NCI-H460 (cell line): ENCODE measurements at places on chromosomes 7 and 10. TPM values are rescaled to one million over a fixed set of nuclear protein-coding genes. Genes with fewer than 3 reads are reported as not detected.
A peak's percentile ranks its signal among the peaks of the same experiment; 100 is the strongest.

- no peak for DNase-seq
Observed at GRCh38 chr10:117616179-117616578, 73.6 kb downstream of the EMX2 start.

GRCh38 chr7:46513447-46513848 lies 592.4 kb upstream of the IGFBP3 start:
- DNase-seq: peak; percentile 38

DNA sequence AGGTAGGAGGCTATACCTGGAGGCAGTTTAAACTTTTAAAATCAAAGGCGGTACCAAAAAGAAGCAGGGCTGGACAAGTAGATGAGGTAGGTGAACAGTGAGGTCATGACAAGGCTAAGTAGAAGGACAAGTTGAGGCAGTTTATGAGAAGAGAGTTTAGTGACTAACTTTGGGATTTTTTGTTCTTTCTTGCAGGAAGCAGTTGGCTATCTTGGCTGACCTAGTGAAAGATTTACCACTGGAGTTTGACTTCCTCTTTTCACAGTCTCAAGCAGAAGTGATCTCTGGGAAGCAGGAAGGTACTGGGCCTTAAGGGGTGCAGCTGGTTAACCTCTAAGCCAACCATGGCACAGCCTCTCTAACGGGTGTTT lies 26.3 kb downstream of the ENTPD7 start:
- DNase-seq: no peak

DNA sequence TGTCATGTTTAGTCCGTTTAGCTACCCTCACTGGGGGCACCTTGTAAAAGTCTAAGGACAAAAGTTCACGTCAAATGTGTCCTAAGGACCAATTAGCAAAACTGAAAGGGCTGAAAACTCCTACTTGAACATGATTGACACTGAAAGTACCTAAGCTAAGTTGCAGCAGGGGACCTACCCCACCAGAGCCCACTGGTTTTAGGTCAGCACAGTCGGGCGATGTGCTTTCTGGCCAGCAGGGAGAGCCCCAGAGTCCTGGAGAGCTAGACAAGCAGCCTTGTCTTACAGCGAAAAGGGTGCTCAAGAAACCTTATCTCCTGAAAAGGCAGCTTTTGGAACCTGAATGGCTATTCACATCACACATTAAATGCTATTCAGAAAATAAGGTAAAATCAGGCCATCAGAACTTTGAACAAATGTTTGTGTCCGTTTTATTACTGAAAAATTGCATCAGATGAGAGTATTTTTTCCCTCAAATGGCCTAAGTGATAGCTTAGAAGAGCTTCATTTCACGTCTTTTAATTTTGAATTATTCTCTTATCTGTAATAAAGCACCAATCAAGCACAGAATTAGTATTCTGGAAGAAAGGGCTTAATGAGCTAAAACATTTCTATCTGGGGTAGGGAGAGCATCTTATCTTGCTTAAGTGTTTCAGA lies 52.2 kb upstream of the MKI67 start:
- peak; percentile 33 for DNase-seq

DNA sequence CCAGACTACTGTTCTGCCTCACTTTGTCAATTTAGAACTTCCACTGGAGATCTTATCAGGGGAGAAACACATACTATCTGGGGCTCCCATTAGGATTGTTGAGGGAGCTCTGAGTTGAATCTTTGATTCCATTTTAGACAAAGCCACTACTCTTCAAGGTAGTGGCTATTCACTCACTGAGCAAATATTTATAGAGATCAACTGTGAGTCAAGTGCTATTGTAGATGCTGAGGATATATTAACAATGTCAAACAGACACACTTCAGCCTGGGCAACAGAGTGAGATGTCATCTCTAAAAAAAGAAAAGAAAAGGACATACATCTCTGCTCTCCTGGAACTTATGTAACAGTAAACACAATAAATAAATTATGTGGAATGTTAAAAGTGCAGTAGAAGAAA lies 315.3 kb downstream of the PTEN start:
- no peak for DNase-seq

GRCh38 chr7:92606985-92607384 lies 16.8 kb upstream of the FAM133B start:
- no peak for DNase-seq

GRCh38 chr10:49592726-49593563 lies 17.2 kb upstream of the SLC18A3 start:
- peak; percentile 67 for DNase-seq

LRRC18 gene
- not detected in 2 replicates for total RNA-seq

GRCh38 chr7:41885748-41886147 lies 182.9 kb upstream of the INHBA start:
- DNase-seq: no peak

- no peak for DNase-seq
Observed at GRCh38 chr10:132878091-132878729, 64.2 kb downstream of the CFAP46 start.
